ENCODE measurements at places on chromosomes 1 and 21. TPM values are rescaled to one million over a fixed set of nuclear protein-coding genes. Genes with fewer than 3 reads are reported as not detected.

The IL12RB2 gene
- total RNA-seq = 0.33 TPM

The TRNP1 gene
- 35.7 TPM for total RNA-seq

GRCh38 chr1:44682883-44683265 lies 8.4 kb downstream of the ARMH1 start:
- no peak for DNase-seq
- no peaks in the 10 kb centered on the region for H3K36me3 ChIP-seq
- H3K4me1 ChIP-seq = peaks cover 14% of the 10 kb centered on the region
- no peak overlapping the region for H3K4me3 ChIP-seq
- H3K27me3 ChIP-seq = no peaks in the 10 kb centered on the region
- no peak overlapping the region for H3K27ac ChIP-seq

The SPATA21 gene
- total RNA-seq = not detected

DNA sequence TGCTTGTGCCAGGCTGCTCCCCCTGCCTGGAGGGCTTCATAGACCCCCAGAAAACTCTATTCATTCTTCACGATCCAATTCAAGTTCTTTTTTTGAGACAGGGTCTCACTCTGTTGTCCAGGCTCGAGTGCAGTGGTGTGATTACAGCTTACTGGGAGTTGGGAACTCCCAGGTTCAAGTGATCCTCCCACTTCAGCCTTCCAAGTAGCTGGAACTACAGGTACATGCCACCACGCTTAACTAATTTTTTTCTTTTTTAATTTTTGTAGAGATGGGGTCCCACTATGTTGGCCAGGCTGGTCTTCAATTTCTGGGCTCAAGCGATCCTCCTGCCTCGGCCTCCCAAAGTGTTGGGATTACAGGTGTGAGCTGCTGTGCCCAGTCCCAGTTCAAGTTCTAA lies 4.3 kb downstream of the STK40 start:
- no peak for DNase-seq
- no peak overlapping the region for H3K4me3 ChIP-seq
- no peaks in the 10 kb centered on the region for H3K27me3 ChIP-seq
- H3K36me3 ChIP-seq = no peaks in the 10 kb centered on the region

The DLGAP3 gene
- total RNA-seq = 0.05 TPM

The BEND5 gene
- 4.2 TPM for total RNA-seq

The LCE3D gene
- total RNA-seq = not detected
